Stomach (tissue), 19 donors: ENCODE measurements at places on chromosomes 5 and 9. TPM values are rescaled to one million over a fixed set of nuclear protein-coding genes. Genes with fewer than 3 reads are reported as not detected.

ADAMTSL2 gene
- polyA plus RNA-seq = 1.4 TPM

DNA sequence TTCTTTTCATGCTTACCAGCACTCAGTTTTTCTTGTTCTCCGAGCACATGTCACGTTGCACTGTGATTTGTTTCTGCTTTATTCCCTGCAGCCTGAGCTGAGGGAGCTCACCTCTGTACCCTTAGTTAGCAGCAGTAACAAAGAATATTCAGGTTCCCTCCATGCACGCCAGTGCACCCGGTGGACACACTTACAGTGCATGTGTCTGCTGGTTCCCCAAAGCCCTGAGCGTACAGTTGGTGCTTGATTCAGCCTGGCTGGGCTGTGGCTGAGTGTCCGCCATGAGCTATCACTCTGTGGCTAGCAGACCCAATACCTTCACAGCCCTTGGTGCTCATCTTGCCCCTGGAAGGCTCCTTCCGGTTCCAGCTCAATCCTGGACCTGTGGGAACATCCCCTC lies 93.5 kb downstream of the MVB12B start:
- H3K27ac ChIP-seq = no peak overlapping the region
- H3K36me3 ChIP-seq = peaks cover 32% of the 10 kb centered on the region
- H3K27me3 ChIP-seq = no peaks in the 10 kb centered on the region
- H3K4me3 ChIP-seq = no peak overlapping the region

GRCh38 chr9:34630402-34631154 lies 1.7 kb upstream of the ARID3C start:
- H3K4me3 ChIP-seq = no peak overlapping the region
- peaks cover 23% of the 10 kb centered on the region for H3K4me1 ChIP-seq
- no peak for DNase-seq
- no peak overlapping the region for H3K27ac ChIP-seq
- H3K27me3 ChIP-seq = peaks cover 21% of the 10 kb centered on the region

DNA sequence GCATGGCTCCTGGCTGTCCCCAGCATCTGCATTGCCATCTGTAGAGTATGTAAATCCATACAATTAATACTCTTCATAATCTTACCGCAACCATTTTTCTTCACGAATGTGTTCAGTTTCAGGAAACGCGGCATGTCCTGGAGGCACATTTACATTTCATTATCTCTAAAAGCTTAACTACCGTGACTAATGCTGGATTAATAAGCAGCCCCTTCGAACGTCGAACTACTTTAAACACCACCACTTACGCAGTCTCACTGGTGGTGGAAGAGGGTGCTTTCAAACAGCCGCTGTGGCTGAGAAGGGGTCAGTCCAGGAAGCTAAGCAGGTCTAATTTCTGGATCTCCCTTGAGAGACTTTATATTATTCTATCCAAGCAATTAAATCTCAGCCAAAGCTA lies 85.6 kb downstream of the C5orf15 start:
- no peak overlapping the region for H3K4me3 ChIP-seq
- no peaks in the 10 kb centered on the region for H3K36me3 ChIP-seq
- no peaks in the 10 kb centered on the region for H3K27me3 ChIP-seq

DNA sequence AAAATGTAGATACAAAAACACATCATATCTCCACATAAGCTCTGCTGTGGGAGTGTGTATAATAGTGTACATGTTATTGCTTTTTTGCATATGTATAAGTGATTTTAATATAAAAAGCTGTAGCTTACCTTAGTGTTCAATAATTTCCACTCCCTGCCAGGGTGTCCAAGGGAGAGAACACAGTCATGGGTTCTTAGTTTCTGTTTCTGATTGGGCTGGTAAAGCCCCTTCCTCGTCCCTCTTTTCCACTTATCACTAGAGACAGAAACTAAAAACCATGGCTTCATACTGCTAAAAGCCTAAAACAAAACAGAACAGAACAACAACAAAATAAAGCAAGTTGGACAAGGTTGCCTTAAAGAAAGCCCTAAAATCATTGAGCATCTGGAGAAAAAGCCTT lies 74.4 kb upstream of the S1PR3 start:
- H3K27me3 ChIP-seq = no peaks in the 10 kb centered on the region
- DNase-seq = no peak
- no peak overlapping the region for H3K27ac ChIP-seq
- peaks cover 8% of the 10 kb centered on the region for H3K4me1 ChIP-seq
- H3K4me3 ChIP-seq = no peak overlapping the region

DDX4 gene
- not detected for polyA plus RNA-seq

CATSPER3 gene
- polyA plus RNA-seq = 0.62 TPM

GRCh38 chr9:21835121-21835520 lies 32.7 kb downstream of the MTAP start:
- no peak for DNase-seq
- H3K4me3 ChIP-seq = no peak overlapping the region
- peaks cover 19% of the 10 kb centered on the region for H3K36me3 ChIP-seq

ATP6V0E1 gene
- 328 TPM for polyA plus RNA-seq

GRCh38 chr9:14349447-14350348 lies 35.8 kb upstream of the NFIB start:
- H3K36me3 ChIP-seq = no peaks in the 10 kb centered on the region
- peaks cover 63% of the 10 kb centered on the region for H3K27me3 ChIP-seq
- H3K4me1 ChIP-seq = peaks cover 54% of the 10 kb centered on the region
- H3K27ac ChIP-seq = peak overlapping the region; percentile 69
- peak overlapping the region; percentile 49 for H3K4me3 ChIP-seq

OLFML2A gene
- polyA plus RNA-seq = 0.56 TPM

GRCh38 chr9:88053856-88054501 lies 79.6 kb upstream of the CDK20 start:
- H3K36me3 ChIP-seq = no peaks in the 10 kb centered on the region
- no peaks in the 10 kb centered on the region for H3K27me3 ChIP-seq
- H3K27ac ChIP-seq = no peak overlapping the region
- no peak overlapping the region for H3K4me3 ChIP-seq
- no peak for DNase-seq

DNA sequence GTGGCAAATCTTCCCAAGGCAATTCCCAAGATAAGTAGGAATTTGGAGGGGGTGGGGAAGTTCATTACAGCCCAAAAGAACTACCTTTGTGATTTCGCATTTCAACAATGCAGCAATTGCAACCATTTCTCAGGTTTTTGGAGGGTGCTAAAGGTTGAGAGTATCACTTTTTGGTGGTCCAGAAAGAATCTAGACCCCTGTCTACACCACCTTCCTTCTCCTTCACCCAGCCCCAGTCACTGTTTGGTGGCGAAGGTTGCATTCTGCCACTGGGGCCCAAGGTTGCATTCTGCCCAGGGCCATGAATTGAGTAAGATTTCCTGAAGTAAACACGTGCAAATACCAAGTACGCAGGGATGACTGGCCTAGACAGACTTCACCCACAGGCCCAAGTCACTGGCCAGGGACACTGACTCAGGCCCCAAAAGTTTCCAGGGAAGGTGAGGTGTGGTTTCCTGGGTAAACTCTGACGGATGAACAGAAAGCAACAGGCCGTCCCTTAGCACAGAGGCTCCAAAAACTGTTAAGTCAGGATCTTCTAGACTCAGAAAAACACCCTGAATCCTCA lies 5.7 kb downstream of the PDE6A start:
- no peak overlapping the region for H3K4me3 ChIP-seq
- peaks cover 9% of the 10 kb centered on the region for H3K4me1 ChIP-seq
- DNase-seq = no peak

- no peak overlapping the region for H3K4me3 ChIP-seq
- H3K36me3 ChIP-seq = no peaks in the 10 kb centered on the region
- H3K27me3 ChIP-seq = peaks cover 3% of the 10 kb centered on the region
Measured at GRCh38 chr5:137567226-137567625, 68.1 kb upstream of the SPOCK1 start.

DNA sequence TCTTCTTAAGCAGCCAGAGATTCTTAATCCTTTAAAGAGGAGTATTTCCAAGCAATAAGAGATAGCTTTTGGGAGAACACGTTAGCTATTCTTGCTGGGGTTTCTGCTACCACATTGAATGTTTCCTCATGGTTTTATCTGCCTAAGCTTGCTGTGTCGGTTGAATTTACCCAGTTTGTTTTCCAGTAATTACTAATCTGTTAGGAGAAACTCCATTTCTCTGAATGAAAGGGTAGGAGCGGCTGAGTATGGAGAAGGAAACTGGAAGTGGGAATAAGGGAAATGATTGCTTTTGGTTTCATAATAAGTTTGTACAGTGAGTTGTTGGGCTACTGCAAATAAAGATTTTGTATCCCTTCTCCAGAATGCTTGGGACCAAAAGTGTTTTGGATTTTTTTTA lies 1.2 kb downstream of the JAK2 start:
- H3K27me3 ChIP-seq = no peaks in the 10 kb centered on the region
- peaks cover 32% of the 10 kb centered on the region for H3K4me1 ChIP-seq
- peak overlapping the region; percentile 98 for H3K27ac ChIP-seq
- peak overlapping the region; percentile 73 for H3K4me3 ChIP-seq
- H3K36me3 ChIP-seq = peaks cover 11% of the 10 kb centered on the region
- no peak for DNase-seq

DNA sequence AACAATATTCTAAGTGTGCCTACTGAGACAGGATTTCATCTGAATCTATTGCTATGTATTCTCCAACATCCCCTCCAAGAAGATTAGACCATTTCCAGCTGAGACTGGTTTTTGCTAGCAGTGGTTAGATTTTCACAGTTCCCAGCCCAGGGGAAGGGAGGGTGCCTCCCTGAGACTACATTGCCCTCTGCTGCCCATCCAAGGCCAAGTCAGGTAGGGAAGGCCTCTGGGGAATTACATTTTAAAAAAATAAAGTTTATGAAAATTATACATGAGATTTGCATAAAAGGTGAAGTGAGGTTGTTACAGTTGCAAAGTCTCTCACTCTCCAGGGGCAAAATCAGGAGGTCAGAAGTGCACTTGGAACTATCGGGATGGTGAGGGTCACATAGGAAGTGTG lies 28.0 kb upstream of the SYK start:
- H3K27ac ChIP-seq = no peak overlapping the region
- no peaks in the 10 kb centered on the region for H3K4me1 ChIP-seq
- DNase-seq = peak; percentile 75
- H3K36me3 ChIP-seq = no peaks in the 10 kb centered on the region

ACTL7A gene
- not detected for polyA plus RNA-seq

DNA sequence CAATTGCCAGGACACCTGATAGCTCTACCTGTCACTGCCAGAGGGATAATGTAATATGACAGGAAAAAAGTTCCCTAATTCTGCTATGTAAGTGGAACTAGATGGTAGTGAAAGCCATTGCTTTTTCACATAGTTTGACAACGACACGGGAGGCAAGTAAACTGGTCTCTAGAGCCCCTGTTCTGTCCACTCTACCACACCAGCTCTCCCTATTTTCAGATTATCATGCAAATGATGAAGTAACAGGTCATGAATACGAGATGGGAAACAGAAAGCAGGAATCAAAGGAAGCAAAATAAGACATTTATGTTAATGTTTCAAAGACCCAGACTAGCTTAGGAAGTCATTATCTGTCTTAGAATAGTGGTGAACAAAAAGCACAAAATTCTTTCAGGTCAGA lies 56.2 kb downstream of the TAF11L14 start:
- H3K27ac ChIP-seq = no peak overlapping the region
- no peaks in the 10 kb centered on the region for H3K27me3 ChIP-seq
- no peak overlapping the region for H3K4me3 ChIP-seq
- no peaks in the 10 kb centered on the region for H3K4me1 ChIP-seq

CARD6 gene
- polyA plus RNA-seq = 10.5 TPM

GRCh38 chr5:146626936-146627335 lies 110.9 kb upstream of the GPR151 start:
- H3K36me3 ChIP-seq = no peaks in the 10 kb centered on the region
- DNase-seq = no peak
- H3K27me3 ChIP-seq = no peaks in the 10 kb centered on the region
- no peak overlapping the region for H3K27ac ChIP-seq
- H3K4me3 ChIP-seq = no peak overlapping the region

LCN9 gene
- polyA plus RNA-seq = not detected

DNA sequence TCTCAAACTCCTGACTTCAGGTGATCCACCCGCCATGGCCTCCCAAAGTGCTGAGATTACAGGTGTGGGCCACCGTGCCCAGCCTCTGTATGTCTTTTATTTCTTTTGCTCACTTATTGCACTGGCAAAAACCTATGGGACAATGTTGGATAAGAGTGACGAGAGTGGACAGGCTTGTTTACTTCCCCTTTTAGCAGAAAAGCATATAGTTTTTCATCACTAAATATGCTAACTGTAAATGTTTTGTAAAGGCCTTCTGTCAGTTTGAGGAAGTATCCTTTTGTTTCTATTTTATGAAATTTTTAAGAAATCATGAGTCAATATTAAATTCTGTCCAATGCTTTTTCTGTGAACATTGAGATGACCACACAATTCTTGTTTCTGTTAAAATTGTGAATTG lies 103.3 kb downstream of the AUH start:
- no peak overlapping the region for H3K27ac ChIP-seq
- no peaks in the 10 kb centered on the region for H3K27me3 ChIP-seq
- DNase-seq = no peak
- H3K36me3 ChIP-seq = no peaks in the 10 kb centered on the region
- peaks cover 4% of the 10 kb centered on the region for H3K4me1 ChIP-seq

DNA sequence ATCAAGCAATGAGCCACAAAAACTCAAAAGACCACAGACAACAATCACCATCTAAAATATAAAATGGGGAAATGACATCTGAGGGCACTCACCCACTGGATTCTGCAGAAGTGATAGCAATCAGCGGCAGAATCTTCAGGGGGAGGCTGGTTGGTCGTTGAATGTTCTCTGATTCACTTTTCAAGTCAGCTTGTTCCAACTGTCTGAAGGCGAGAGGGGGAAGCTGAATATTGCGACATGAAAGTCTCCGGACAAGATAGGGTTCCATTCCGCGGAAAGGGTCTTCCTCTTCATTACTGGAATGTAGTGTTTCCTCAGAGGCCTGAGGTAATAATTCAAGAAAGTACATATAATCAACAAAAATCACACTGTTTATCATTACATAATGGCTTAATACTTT lies 94.9 kb upstream of the PDE4D start:
- no peak overlapping the region for H3K4me3 ChIP-seq
- H3K4me1 ChIP-seq = no peaks in the 10 kb centered on the region
- DNase-seq = no peak
- no peaks in the 10 kb centered on the region for H3K27me3 ChIP-seq
